Astrocyte of the spinal cord (primary cell): ENCODE measurements at places on chromosomes 2 and 18.

- no peak for DNase-seq
These were observed 197.3 kb downstream of the PTPRM start for GRCh38 chr18:7764405-7764804.

GRCh38 chr2:48131539-48132270, 225.4 kb upstream of the FBXO11 start:
- peak; percentile 64 for DNase-seq

DNA sequence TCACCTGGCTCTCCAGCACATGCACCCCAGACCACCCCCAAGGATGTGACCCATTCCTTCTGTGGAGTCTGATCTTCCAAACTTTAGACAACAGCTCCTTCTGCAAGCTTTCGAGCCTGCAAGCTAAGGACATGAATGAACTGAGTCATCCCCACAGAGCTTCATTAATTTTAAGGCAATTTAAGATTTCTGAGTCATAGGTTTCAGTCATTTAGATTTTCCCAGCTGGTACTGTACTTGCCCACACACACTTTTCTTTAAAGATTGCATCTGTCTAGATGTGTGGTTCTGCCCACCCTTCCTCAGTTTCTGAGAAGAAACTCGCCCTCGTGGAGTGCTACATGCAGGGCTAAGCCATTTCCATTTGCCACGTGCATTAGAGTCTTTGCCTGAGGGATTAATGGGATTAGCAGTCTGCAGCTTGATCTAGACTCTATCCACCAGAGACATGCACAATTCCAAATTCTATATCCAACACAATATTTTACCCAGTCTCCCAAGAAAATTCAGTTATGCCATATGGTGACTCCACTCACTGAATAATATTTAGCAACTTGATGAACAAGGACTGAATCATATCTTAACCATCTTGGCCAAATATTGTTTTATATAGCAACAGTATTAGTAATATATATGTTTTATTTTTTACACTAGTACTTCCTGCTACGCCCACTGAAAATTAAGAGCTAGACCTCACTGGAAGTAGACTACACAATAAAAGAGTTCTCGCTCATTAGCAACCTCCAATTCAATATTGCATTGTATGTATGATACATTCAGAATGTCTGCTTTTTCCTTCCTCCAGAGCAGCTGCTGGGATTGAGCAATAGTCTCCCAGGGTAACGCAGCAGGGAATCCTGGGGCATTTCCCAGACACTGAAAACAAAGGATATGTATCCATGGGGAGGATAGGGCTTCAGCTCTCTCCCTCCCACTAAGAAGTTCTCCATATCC, 14.3 kb upstream of the TRIB2 start:
- peak; percentile 93 for DNase-seq

DNA sequence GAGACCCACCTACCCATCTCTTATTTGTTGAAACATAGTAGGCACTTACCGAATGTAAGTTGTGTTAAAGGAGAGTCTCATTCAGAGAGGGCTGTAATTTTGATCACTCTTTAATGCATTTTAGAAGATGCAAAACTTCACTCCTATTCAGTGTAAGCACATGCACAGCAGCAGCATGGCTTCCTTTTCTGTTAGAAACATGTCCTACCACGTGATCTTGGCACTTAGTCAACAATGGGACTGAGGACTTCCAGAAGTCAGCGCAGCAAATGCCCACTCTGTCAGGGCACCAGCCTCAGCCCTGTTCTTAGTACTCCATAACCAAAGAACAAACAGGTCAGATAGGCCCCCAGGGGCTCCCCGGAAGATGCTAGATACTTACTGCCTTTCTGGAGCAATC, 456.5 kb downstream of the METTL4 start:
- DNase-seq: no peak

DNA sequence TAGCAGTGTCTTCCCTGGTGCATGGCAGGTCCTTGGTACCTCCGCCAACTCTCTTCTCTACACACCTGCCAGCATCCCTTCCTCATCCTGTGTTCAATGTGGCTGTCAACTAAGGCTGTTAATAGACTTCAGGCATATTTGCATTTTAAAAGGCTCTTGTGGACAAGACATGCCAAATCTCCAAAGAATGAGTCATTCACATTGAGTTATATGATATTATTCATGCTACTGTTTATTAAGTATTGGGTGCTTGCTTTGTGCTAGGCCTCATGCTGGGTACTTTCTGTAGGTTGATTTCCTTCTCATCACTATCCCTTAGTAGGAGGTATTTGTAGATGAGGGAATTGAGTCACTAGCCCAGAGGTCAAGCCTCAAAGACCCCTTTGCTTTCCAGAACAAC, 5.2 kb downstream of the MYO1B start:
- peak; percentile 37 for DNase-seq

DNA sequence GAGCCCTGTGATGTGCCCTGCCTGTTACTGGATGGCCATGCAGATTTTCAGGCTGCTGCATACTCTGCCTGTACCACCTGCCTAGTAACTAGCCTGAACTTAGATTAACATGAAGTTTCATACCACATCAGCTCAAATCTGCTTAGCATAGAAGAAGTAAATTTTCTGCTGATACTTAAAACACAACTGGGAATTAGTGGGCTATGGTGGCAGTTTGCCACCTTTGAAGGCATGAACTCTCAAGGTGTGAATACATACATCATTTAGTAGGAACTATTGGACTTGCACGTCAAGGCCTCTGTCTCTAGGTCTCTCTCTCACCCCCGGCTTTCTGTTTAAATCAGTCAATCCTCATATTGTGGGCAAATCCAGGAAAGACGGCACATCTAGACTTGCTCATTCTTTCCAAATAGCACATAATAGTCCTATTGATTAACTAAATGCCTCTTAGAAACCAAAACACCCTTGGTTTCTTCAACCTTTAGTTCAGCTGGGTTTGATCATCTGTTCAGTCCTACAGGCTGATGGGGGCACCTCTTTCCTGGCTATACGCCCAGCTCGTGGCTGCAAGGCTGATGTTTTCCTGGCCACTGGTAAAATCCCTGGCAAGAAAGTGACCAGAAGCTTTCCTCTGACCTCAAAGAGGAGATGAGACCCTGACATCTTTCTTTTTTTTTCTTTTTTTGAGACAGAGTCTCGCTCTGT, 58.4 kb downstream of the ALPK2 start:
- DNase-seq: peak; percentile 23

DNA sequence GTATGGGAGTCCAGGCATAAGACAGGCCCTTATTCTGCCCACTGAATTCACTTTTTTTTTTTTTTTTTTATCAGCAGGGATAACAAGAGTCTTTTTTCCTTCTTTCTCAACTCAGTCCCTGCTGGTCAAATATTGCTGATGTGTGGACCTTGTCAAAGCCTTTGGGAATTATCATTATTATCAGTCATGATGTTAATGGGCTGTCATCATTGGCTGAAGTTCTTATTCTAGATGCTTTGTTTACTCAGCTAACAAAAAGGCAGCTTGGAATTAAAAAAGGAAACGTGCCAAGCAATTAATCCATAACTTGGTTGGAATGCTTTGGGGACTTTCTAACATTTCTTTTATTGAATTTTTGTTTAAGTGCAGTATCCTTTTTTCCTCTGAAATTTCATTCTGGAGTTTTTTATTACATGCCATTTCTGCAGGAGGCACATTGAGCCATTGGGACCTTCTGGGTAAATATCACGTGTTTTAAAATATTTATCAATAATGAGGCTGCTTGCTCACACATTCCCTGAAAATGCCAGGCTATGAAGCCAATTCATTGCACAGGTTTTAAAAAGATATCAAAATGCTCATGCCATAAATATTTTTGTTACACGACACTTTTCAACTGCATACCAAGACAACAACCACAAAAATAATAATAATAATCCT, 246.3 kb downstream of the TXNL1 start:
- DNase-seq: no peak

- DNase-seq: no peak
These were observed 57.4 kb downstream of the RHBDD1 start for GRCh38 chr2:226893216-226893615.

GRCh38 chr2:228048838-228049490, 132.5 kb downstream of the SPHKAP start:
- DNase-seq: peak; percentile 56

DNA sequence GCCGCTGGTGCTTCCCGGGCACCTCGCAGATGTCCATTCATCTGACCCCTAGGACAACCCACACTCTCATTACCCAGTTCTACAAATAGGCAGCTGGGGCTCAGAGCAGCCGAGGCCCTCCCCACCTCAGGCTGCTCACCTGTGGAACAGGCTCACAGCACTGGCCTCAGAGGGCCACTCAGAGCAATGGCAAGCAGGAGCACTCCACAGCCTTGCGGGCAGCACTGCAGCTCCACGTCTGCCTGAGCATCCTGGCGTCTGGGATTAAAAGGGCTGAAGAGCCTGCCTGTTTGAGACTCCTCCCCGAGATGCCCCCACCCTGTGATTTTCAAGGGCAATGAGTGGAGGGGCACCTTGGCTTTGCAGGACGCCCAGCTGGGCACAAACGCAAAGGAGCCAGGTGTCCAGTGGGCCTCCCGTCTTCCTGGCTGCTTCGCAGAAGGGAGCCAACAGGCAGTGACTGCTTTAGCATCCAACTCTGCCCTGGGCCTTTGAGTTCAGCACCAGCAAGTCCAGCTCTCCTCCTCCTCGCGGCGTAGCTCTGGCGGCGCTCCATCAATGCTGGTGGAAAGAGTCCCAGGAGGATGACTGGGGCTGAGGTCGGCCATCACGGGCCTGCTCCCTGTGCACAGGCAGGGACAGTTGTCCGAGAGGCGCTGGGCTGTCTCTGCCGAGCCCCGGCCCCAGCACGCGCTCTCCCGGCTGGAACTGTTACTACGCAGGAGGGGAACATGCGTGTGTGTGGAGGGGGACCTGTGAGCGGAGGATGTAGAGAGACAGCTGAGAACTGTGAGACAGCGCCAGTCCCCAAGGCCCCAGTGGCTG, 297.2 kb downstream of the NDUFA10 start:
- DNase-seq: no peak

- no peak for DNase-seq
These were observed 32.3 kb downstream of the ITGB1BP1 start for GRCh38 chr2:9390991-9391390.

GRCh38 chr2:52128081-52128480, 1096.1 kb upstream of the NRXN1 start:
- DNase-seq: peak; percentile 32

- no peak for DNase-seq
These were observed 36.6 kb downstream of the ZDBF2 start for GRCh38 chr2:206311026-206311425.

- no peak for DNase-seq
These were observed 89.8 kb upstream of the SMIM21 start for GRCh38 chr18:75517286-75517685.

GRCh38 chr2:173231465-173231864, 123.2 kb upstream of the CDCA7 start:
- no peak for DNase-seq

- peak; percentile 47 for DNase-seq
These were observed 57.7 kb downstream of the ASAP2 start for GRCh38 chr2:9264301-9264700.

DNA sequence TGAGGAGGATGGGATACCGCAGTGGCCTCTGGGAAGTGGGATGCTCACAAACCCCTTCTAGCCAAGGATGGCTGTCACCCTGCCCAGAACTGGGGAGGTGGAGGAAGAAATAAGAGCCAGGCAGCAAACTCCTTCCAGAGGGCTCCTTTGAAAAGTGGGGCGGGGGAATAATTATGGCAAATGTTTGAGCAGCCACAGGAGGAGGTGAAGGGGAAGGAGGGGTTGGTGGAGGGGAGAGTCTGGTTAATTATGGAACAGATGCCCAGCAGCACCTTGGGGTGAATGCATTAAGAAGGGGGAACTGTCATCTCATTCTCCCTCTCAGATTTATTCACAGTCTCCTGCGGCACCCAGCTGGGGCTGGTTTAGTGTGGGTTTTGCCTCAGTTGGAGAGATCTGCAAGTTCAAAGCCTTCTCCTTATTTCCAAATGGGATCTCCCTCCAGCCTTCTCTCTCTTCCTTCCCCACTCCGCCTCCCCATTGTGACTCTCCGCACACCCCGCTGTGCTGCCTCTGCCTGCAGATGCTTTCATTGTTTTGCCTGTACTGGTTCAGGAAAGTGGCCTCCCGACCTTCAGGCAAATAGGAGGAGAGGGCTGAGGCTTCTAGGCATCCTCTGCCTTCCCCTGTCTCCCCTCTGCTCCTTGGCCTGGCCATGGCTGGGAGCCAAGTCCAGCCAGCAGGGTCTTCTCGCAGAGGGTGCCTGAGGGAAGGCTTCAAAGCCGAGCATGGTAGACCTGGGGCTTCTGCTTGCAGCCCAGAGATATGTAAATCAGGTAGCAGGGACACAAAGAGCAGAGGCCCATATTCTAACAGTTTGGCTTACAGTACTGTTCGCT, 457.2 kb upstream of the MEX3C start:
- DNase-seq: no peak

DNA sequence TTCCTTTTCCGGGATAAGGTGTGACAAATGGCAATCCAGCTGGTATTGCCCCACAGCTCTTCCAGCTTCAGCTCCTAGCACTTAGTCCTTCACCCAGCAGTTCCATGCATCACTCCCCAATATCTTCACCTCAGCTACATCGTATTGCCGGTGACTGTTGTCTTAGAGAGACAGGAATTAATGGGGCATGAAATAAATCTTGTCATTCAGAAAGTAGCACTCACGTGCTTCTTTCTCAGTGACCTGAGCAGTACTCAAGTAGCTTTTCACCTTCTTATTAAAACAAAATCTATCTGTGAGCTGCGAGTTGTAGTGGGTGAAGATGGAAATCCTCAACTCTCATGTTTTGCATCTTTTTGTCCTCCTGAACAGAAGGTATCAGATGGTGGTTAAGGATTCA, 72.8 kb downstream of the PTH2R start:
- no peak for DNase-seq

DNA sequence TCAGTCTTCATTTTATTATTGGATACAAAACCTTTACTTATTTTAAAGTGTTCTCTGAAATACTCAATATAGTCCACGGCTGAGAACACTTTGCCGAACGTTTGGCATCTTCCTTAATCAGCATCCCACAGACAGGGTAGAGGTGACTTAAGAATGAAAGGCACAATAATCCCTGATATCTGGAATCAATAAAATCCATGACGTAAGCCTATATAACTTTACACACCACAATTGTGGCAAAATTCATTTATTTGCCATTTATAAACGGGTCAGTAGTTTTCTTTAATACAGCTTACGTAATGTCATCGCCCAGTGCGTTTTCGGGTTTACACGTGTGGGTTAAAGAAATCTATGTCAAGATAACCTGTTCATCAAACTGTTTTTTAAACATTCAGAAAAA, 1.3 kb downstream of the MGAT4A start:
- DNase-seq: no peak

DNA sequence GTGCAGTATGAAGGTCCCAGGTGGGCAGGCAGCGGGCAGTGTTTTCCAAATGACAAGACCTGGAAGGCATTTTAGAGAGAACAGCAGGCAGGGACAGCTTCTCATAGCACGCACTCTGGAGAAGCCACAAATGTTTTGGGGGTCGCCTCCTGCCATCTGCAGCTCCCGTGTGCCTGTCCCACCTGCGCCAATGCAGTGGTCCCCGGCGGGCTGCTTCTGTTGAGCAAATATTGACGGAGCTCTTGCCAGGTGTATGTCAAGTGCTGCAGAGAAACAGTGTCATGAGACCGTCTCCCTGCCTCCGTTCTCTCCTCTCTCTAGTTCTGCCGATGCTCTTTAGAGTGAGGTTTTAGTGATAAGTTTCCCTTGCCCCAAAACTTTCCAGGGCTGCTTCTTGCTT, 174.8 kb downstream of the LDLRAD4 start:
- no peak for DNase-seq
